NCI-H2081 treated with DMSO at 0.1 percent for 48 hours (cell line): ENCODE measurements at places on chromosomes 13 and 19.

DNA sequence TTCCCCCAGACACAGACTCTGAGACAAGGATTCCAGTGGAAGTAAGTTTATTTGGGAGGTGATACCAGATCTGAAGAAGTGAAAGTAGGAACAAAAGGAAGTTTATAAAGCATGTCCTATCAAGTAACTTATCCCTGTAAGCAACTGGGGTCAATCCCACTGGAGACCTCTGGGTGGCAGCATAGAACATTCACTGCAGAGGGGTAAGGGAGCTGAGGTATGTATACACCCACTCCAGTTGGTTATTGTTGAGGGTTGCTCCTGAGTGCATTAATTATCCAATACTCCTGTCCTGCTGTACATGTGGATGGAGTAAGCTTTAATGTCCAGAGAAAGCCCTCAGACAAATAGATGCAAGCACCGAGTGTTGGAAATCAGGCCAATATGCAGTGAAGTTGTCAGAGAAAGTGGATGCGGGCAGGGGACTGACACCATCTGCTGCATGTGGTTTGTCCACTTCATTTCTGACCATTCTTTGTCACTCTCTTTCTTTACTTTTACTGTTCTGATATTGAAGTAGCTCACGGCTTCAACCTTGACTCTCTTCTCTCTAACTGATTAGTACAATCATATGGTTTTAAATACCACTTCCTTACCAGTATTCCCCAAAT is 46.7 kb downstream of the NOTCH3 start:
- no peak for DNase-seq

DNA sequence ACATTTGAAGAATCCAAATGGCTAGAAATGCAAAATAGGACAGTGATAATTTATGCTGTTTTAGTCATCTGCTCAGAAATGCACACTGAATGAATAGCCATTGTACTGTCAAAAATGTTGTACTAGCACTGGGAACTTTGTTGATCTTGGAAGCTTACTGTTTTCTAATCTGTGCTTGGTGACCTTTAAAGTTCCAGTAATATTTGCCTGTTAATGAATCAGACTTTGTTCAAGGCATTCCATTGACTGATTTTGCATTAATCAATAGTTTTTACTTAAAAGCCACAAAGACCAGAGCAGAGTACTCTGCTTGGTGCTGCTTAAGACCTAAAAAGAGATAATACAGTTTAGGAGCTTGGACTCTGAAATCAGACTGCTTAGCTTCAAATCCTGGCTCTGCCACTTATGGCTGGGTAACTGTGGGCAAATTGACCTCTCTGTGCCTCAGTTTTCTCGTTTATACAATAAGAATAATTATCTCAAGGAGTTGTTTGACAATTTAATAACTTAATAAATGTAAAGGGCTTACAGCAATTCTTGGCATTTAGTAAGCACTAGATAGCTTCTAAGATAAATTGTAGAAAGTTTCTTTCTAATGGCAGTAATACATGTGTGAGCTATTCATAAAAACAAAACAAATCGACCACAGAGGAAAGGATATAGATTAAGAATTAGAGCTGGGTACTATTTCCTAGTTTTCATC is 4.6 kb upstream of the SLAIN1 start:
- DNase-seq: no peak

DNA sequence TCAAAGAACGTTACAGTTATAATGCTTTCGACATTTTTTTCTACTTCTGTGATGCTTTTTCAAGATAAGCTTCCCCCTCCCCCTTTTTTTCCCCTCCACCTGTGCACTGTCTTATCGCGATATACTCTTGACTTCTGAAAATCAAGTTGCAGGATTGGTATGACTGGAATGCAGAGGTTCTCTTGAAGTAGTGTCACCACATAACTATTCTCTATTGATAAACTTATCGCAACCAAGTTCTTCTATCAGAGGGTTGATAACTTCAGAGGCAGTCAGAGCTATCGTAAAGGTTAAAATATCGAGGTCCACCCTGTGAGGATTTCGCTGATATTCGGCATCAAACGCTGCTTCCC is 820 bp downstream of the EID2 start:
- no peak for DNase-seq

- no peak for DNase-seq
Measured at GRCh38 chr13:75132701-75133695, 349.0 kb downstream of the TBC1D4 start.

GRCh38 chr19:718991-719512 is 10.3 kb downstream of the PALM start:
- DNase-seq: no peak

- DNase-seq: no peak
Measured at GRCh38 chr19:18796239-18796638, 5.1 kb upstream of the COMP start.

DNA sequence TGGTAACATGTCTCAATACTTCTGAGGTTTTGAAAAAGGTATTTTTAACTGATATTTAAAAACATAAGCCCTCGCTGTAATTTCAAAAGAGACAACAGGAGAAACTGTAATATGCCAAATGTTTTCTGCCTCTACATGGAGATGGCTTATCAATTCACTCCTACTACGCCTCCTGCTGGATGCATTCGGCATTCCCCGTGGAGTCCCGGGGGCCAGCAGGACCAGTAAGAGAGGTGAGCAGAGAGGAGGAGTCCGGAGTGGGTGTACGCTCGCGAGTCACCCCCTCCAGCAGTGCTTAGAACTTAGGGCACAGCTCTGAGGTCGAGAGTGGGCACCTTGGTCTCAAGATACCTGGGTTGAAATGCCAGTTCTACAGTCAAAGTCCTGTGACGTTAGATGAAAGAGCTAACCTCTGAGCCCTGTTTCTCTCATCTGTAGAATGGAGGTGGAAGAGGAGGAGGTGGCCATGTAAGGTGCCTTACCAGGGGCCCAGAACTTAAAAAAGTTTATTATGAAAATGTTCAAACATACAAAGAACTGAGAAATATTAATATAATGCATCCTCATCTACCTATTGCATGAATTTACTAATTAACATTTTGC is 110.2 kb downstream of the STK24 start:
- DNase-seq: no peak

DNA sequence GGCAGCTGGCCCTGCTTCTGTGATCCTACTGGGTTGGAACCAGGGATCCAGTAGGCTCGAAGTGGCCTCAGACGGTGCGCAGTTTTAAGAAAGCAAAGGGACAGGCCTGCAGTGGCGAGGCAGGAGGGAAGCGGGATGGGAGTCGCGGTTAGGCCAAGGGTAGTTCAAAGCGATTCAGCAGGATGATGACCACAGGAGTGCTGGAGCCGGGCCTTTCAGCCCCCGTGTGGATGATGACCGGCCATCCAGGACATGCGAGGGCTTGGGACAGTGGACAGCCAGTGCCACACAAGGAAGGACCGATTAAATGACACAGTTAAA is 854 bp downstream of the RNASEH2B start:
- no peak for DNase-seq

- no peak for DNase-seq
Measured at GRCh38 chr19:42242069-42242511, 312 bp downstream of the GSK3A start.

- DNase-seq: no peak
Measured at GRCh38 chr19:42386974-42387707, 3.0 kb downstream of the CNFN start.

GRCh38 chr13:73998631-73999030 is 135.6 kb downstream of the KLF12 start:
- no peak for DNase-seq

DNA sequence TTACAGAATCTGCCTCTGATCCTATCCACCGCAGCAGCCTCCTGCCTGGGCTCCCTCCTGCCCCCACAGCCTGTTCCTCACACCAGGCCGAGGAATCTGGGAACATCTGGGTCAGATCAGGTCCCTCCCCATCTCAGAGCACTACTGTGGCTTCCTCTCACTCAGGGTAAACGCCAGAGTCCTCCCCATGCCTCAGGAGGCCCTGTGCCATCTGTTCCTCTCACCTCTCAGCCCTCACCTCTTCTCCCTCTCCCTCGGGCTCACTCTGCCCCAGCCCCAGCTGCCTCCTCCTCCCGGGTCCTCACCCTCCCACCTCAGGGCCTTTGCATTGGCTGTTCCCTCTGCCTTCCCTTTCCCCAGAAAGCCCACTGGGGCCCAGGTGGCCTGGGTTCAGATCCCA is 18.2 kb downstream of the FCGBP start:
- no peak for DNase-seq

GRCh38 chr19:50330365-50331078 is 1.3 kb upstream of the KCNC3 start:
- DNase-seq: no peak

GRCh38 chr19:31535691-31536460 is 186.6 kb upstream of the TSHZ3 start:
- no peak for DNase-seq

GRCh38 chr13:37027639-37028038 is 27.1 kb downstream of the EXOSC8 start:
- no peak for DNase-seq

DNA sequence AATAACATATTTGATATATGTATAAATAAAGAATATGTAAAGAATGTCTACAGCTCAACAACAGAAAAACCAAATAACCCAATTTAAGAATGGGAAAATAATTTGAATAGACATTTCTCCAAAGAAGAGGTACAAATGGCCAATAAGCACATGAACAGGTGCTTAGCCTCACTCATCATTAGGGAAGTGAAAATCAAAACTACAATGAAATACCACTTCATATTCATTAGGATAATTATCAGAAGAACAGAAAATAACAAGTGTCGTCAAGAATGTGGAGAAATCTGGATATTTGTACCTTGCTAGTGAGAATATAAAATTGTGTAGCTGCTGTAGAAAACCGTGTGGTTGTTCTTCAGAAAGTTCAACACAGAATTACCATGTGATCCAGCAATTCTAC is 8.4 kb upstream of the SUPT20H start:
- DNase-seq: no peak

GRCh38 chr19:32581705-32582179 is 752 bp downstream of the PDCD5 start:
- DNase-seq: no peak

- DNase-seq: no peak
Measured at GRCh38 chr13:22589880-22590279, 590.9 kb upstream of the SGCG start.

GRCh38 chr13:103523858-103524257 is 457.6 kb upstream of the SLC10A2 start:
- DNase-seq: no peak

GRCh38 chr13:22060187-22060586 is 389.3 kb downstream of the FGF9 start:
- no peak for DNase-seq

DNA sequence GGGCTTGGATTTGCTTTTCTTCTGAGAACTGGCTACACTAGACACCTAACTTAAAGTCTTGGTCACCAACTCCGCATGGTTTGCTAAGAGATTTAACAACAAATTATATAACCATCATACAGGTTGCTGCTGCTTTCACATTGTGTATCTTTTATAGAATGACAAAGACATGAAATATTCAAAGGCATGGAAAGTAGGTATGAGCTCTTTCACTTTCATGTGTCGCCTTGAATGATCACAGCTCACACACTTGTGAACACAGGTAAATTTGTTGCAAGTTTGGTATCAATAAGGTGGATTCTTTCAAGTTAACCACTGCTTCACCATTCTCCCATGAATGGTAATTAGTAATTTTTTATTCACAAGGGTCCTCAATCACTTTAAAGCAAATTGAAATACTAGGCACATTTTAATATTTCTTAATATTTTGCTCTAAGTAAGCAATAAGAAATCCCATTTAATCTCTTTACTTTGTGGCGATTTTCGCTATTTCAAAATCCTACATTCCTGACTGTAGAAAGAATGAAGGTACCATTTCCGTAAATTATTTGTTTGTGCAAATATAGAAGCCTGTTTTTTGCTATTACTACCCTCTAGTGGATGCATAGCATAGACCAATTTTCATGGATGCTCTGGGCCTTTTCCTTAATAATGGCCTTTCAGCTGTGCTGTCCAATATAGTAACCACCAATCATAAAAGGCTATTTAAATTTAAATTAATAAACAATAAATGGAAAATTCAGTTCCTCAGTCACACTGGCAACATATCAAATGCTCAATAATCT is 45.5 kb upstream of the FREM2 start:
- no peak for DNase-seq

DNA sequence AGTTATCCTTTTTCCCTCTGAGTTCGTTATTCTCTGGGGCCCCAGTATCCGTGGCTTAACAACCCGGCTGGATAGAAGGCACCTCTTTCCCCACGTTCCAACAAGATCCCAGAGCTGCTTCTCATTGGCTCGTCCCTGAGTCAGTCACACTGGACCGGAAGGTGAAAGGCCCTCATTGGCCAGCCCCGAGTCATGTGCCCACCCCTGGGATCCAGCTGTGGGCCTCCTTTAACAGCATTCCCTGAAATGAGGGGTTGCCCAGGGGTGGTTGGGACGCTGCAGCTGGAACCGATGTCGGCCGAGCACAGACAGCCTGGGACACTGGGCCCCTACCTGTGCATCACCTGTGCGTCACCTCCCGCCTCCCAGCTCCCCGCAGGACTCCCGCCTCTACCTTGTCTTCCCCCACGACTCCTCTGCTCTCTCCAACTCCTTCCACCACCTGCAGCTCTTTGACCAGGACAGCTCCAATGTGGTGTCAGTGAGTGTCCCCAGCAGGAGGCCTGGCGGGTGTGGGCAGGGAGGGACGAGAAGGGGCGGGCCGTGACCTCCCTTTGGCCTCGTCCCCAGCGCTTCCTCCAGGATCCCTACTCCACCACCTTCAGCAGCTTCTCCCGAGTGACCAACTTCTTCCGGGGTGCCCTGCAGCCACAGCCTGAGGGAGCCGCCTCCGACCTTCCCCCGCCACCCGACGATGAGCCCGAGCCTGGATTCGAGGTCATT is 4.3 kb downstream of the TBC1D17 start:
- no peak for DNase-seq

DNA sequence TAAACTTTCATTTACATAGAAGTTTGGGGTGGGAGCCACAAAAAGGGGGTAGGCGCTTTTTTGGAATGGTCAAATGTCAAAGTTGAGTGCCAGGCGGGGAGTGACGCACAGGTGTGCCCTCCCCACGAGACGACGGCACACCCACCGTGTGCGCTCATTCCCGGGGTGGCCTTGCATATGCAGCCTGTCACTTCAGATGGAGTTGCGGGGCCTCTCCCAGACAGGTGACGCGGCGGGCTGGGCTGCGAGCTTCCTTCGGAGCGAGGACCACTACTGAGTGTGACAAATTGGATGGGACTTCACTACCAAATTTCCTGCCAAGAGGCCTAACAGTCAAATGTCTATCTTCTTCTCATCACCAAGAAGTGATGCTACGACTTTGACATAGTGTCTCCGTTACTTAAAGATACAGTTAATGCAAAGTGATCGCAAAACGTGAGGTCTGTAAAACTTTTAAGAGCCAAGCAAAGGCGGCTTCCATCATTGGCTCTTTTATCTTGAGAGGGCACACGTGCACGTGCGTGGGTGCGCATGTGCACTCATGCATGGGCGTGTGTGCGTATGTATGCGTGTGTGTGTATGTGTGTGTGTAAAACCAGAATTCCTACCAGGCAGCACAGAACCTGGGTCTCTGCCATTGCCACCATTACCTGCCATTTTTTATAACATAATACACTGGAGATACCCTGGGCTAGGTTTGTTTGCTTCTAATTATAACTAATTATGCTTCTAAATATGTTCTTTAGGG is 43.1 kb downstream of the TSHZ3 start:
- DNase-seq: no peak
